ENCODE measurements at places on chromosomes 6 and 20.

GRCh38 chr6:142011156-142011555, 121.6 kb upstream of the GJE1 start:
- DNase-seq = no peak

GRCh38 chr20:48126227-48126740, 341.0 kb upstream of the SULF2 start:
- no peak for DNase-seq

DNA sequence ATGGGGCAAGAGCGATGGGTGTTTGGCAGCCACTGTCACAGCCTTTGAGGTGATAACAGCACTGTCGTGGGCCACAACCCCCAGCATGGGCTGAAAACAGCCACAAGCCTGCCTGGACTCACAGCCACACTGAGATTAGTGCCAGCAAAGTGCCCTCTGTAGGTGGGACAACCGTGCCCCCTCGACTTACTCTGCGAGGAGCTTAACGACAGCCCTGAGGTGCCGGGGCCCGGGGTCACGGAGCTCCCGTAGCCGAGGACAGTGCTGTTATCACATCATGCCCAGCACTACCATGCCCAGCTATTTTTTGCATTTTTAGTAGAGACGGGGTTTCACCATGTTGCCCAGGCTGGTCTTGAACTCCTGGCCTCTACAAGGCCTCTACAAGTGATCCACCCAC, 36.6 kb downstream of the SUMO4 start:
- DNase-seq = peak; percentile 4

DNA sequence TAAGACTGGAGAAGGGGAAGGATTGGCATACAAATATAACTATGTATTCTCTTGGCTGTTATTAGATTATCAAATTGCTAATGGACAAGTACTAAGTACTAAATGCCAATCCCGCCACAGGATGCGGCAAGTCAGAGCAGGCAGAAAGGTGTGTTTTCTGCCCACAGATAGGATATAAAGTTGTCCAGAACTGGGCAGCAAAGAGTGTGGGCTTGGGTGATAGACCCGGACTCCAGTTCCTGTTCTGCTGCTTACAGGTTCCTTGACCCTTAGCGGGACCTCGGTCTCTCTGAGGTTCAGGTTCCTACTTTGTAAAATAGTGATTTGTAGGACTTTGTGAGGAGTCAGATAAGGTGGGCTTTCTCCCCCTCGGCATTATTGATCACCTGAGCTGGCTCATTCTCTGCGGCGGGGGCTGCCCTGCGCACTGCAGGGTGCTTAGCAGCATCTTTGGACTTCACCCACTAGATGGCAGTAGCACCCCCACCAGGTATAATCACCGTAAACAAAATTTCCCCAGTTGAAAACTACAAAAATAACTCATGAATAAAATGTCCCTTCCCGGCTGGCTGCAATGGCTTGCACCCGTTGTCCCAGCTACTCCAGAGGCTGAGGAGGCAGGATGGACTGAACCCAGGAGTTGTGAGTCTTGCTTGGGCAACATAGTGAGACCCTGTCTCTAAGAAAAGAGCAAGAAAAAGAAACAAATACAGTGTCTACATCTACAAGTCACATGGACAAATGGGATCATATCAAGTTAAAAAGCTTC, 193.1 kb downstream of the DOK5 start:
- DNase-seq = peak; percentile 44

DNA sequence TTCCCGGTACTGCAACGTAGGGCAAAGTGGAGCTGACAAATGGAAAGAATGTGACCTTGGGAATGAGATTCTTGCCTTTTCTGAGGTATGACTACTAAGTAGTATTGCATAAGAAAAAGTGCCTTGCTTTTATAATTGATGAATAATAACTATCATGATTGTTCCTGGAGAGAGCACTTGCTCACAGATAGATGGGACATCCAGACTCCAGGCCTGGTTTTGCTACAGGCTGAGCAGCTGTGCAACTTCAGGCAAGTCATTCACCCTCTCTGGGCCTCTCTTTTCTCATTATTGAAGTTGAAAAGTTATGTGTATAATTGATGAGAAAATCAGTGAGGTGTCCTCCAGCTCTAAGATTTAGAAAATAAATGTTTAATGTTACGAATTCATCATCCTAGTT, 53.6 kb upstream of the MBOAT1 start:
- DNase-seq = no peak

DNA sequence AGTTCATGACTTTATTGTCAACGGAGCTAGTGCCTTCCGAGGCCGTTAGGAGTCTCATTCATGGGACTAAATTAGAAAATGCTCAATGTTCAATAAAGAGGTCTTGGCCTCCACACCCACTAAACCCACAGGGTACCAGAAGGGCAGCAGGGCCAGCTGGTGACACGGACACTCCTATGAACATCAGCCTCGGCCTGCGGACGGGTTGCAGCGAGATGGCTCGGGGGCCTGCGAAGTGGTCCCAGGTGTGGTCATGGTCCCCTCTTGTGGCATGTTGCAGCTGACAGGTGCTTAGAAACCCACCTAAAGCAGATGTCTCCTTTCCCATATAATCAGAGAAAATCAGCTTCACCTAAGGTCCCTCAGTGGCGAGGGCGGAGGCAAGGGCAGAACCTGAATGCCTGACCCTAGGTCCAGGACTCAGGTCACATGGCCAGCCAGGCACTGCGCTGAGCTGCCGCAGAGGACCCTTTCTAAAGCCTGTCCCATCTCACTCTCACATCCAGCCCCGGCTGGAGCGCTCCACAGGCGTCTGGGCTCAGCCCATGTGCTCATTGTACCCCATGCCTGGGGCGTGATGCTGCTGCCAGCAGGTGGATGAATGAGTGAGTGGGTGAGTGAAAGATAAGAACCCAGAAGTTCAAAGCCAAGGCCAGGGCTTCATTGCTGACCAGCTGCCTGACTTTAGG, 35.8 kb downstream of the NFATC2 start:
- no peak for DNase-seq

GRCh38 chr6:139062932-139063646, 34.5 kb downstream of the ABRACL start:
- no peak for DNase-seq

DNA sequence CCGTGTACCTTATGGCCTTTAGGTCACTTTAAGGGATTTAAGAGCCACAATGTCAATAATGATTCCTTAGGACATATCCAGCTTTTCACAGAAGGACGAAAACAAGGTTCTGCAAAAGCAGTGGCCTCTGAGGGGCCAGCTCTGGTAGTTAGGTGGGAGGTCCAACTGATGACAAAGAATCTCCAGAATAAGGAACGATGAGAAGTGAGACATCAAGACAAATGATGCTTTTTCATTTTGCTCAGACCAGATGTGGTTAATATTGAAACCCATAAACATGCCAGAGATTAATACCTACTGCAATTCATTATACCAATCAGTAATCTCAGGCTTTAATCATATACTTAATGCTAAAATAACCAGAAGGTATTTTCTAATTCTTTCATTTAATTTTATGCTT, 1.9 kb downstream of the C6orf58 start:
- DNase-seq = no peak

GRCh38 chr6:93940381-93940780, 521.0 kb upstream of the EPHA7 start:
- no peak for DNase-seq

- no peak for DNase-seq
These were observed 87.4 kb upstream of the BHLHE23 start for GRCh38 chr20:63093966-63094766.

DNA sequence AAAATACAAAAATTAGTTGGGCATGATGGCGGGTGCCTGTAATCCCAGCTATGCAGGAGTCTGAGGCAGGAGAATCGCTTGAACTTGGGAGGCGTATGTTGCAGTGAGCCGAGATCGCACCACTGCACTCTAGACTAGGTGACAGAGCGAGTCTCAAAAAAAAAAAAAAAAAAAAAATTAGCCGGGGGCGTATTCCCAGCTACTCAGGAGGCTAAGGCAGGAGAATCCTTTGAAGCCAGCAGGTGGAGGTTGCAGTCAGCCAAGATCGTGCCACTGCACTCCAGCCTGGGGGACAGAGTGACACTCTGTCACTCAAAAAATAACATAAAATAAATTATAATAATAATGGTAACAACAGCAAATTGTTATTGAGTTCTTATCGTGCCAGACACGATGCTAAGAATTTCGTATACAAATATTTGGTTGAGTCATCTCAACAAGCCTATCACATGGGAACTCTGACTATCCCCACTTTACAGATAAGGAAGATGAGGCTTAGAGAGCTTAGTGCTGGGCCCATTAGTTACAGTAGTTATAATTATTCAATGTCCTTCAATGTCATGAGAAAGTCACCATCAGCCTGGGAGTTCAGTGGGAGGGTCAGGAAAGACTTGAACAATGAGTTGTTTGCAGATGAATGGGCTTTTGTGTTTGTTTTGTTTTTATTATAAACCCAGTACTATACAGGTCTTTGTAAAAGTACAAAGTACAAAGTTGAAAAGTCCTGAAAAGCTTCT, 19.4 kb downstream of the C6orf15 start:
- no peak for DNase-seq

DNA sequence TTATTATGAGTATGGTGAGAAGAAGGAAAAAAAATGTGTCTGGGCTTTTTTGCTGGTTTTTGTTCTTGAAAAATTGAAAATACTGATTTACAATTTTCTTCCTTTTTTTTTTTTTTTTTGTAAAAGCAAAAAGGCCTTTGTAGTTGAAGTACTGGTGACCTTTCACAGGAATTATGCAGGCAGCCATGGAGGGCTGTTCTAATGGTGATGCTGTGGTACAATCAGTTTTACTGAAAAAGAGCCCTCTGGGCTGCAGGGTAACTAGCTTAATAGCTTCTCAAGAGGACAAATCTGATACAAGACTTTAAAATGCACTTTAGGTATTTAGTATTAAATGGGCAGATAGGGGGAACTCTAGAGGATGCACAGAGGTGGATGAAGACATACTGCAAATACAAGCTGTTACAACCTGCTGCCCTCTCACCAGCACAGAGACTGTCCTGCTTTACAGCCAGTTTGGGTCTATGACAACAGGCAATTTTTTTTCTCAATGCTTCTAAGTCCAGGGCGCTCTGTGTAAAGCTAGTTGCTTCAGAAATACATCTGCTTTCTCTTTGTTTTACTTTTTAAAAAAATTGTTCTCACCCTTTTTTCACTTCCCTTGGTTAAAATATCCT, 61.6 kb upstream of the HS3ST5 start:
- DNase-seq = no peak

GRCh38 chr6:150343434-150343833, 25.4 kb upstream of the IYD start:
- no peak for DNase-seq

DNA sequence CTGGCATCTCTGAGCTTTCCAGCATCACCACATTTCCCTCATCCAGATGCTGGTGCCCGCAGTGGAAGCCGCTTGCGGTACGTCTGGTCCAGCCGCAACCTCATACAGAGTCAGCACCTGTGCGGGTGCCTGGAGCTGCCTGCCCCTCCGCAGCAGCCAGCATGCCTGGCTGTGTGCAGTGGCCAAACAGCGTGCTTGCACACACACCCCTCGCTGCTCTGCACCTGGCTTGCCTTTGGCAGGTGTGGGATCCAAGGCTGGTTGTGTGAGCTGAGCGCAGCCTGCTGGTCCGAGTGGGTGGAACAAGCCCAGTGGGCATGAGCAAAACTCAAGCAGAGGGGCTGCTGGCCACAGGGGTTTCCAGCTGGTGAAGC, 3.1 kb upstream of the HINT3 start:
- no peak for DNase-seq

GRCh38 chr20:50844430-50845100, 49.7 kb downstream of the BCAS4 start:
- peak; percentile 77 for DNase-seq

DNA sequence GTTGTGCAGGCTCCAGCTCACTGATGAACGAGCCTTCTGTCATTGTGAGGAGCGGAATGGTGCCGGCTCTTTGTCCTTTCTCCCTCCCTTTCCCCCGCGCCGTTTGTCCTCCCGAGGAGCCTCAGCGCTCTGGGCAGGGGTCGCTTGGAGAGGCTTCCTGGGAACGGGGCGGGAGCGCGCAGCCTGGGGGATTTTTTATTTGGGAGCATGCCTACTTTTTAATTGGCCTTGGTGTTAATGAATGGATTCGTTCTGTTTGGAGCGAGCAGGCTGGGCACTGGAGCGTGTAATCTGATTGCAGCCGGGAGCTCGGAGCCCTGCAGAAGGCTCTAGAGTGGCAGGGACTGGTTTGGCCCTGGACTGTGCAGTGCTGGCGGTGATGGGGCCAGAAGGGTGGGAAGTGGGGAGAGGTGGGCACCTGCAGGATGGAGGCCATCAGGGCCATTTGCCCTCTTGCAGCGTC, 118.8 kb downstream of the CDH4 start:
- DNase-seq = no peak

DNA sequence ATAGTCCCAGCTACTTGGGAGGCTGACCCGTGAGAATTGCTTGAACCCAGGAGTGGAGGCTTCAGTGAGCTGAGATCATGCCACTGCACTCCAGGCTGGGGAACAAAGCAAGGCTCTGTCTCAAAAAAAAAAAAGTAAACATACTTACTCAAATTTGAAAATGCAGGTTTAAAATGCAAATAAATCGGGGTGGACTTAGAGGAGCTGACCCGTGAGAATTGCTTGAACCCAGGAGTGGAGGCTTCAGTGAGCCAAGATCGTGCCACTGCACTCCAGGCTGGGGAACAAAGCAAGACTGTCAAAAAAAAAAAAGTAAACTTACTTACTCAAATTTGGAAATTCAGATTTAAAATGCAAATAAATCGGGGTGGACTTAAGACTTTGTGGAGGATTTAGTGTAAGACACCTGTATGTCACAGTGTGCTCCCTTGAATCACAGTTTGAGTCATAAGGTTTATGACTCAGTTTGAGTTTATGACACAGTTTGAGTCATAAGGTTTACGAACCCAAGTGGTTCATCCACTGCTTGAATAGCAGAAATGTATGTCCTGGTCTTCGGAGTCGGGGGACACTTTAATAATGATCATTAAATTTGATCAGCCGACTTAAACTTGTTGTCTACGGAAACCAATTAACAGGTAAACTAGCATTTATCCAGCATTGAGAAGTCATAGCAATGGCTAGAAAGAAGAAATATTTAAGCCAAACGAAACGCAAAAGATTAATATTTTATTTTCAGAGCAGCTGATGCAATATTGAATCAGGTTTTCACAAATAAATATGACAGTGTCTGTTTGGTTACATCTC, 6.8 kb upstream of the MRPS10 start:
- DNase-seq = no peak

DNA sequence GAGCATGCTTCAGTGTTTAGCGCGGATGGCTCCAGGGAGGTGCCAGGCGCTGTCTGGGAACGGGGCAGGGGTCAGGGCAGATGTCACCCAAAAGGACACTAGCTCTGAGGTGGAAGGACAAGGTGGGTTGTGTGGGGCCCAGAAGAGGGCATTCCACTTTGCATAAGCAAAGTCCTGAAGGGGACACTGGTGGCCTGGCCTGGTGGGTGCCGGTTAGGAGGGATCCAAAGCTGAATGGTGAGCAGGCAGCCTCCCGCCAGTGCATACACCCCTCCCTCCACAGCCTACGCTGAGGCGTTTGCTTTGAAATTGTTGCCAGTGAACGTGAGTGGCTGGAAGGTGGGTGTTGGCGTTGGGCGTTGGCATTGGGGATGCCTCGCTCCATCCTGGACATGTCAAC, 192.1 kb downstream of the BMP7 start:
- DNase-seq = no peak

Measured in stimulated activated CD8-positive, alpha-beta memory T cell treated with anti-CD3 and anti-CD28 coated beads, Interleukin-4, amount 100 ng/mL, for 48 hours (primary cell).